ENCODE measurements at places on chromosomes 3 and 15.

DNA sequence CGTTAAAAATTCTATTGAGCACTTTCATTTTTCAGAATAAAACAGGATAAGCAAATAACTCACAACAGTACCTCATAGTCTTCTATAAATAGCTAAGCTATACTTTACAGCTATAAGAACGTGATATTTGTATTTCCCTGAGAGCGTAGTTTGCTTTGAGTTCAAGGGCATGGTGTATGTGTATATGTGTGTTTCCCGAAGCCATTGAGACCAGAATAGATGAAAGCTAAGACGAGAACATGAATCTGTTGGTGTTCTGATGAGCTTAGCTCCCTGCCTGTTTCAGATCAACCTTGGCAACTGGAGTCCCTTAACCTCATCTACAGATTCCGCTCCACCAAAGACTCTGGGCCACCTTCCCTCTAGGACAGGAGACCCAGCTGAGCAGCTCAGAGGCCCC lies 59.5 kb upstream of the MCF2L2 start:
- no peak for DNase-seq

DNA sequence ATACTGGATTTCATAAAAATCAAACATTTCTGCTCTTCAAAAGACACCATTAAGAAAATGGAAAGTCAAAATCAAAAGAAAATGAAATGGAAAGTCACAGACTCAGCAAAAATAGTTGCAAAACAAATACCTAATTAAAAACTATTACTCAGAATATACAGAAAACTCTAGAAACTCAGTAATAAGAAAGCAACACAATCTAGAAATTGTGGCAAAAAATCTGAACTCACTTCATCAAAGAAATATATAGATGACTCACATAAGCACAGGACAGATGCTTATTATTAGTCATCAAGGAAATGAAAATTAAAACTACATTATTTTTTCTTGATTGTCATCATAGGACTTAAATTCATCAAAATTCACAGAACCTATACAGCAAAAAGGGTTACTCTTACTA lies 430.0 kb downstream of the SHQ1 start:
- no peak for DNase-seq

GRCh38 chr3:20078194-20078714 lies 38.0 kb downstream of the KAT2B start:
- no peak for DNase-seq

- no peak for DNase-seq
These were observed 38.5 kb downstream of the MYO5C start for GRCh38 chr15:52256930-52257733.

DNA sequence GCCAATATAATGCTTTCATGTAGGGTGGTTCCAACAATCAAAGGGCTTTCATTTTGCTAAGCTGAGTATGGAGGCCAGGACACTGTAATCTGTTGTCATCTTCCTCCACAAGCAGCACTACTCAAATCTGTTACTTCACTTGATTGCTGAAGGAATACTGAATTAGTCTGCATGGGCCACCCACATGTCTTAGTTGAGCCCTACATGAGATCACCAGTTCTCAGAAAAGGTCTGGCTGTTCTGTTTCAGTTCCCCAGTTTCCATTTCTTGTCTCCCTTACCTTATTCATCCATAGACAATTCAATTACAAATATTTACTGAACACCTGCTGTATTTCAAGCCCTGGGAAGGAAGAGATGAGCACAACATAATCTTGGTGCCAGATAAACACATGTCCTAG lies 119.2 kb downstream of the FHIT start:
- DNase-seq, result no peak

DNA sequence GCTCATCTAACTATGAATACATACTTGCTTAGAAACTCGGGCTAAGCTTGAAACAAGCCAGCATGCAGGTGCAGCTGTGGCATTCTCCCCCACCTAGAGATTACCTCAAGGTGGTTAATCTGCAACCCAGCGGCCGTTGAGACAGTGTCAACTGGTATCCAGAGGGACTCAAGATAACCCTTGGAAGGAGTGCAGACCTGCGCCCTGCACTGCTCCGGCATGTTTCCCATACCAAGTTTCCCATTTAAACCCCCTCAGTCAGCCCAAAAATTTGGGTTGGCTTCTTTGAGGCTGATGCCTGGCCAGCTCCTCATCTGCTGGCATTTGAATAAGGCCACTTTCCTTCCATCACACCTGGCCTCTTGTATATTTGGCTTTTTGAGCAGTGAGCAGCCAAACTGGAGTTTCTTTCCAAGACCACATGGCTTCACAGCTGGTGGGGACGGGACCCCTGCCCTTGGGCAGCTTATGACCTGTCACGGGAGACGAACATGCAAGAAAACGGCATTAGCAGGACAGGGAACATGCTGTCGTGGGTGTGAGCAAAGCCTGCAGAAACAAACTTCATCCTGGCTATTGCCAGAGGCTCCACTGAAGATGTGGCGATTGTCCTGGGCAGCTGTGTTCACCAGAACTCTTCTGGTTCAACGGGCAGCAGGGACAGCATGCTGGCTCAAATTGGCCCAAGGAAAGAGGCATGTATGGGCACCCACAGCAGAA lies 98.2 kb downstream of the PLXNA1 start:
- DNase-seq, result no peak

DNA sequence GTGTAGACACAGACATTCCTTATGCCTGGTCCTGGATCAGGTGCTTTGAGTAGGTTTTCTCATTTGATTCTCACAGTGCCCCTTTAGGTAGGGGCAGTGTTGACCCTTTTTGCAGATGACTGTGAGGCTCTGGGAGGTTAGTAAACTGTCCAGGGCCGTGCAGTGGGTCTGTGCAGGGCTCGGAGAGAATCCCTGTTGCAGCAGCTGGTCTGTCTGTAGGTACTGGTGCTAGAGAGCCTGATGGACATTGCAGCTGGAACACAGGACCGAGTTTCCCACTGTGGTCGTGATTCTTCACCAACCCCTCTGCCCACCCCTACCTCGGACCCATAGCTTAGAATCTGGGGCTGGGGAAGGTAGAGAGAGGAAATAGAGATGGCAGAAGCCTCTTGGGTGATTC lies 51.8 kb downstream of the CHCHD6 start:
- no peak for DNase-seq

- DNase-seq, result no peak
These were observed 57.7 kb downstream of the CNTN4 start for GRCh38 chr3:2156244-2156847.

DNA sequence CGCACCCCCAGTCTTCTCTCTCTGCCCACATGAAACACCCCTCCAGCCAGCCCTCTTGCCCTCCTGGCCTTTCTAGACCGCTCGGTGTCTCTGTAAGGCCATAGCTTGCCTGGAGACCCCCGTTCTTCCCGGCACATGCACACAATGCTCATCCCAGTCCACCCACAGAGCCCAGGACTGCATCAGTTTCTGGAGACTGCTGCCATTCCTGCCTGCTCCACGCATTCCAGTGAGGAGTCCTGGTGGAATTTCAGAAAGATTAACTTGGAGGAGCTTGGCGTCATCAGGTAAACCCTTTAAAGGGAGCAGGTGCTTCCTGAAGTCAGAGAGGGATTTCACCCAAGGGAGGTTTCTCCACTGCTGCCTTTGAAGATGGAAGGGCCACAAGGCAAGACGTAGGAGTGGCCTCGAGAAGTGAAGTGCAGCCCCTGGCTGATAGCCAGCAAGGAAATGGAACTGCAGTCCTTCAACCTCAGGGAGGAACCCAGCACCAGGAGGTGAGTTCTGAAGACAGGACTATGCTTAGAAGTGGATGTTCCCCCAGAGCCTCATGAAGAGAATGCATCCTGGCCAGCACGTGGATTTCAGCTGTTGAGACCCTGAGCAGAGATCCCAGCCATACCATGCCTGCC lies 19.2 kb downstream of the SLC41A3 start:
- DNase-seq, result no peak

DNA sequence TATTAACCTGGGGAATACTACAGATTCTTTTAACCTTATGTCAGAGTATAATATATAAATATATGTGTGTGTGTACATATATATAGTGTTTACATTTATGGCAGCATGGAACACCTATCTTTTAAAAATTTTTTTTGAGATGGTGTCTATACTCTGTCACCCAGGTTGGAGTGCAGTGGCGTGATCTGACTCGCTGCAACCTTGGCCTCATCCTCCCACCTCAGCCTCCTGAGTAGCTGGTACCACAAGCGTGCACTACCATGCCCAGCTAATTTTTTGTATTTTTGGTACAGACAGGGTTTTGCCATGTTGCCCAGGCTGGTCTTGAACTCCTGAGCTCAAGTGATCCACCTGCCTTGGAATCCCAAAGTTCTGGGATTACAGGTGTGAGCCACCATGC lies 18.5 kb upstream of the ERICH6 start:
- no peak for DNase-seq

- no peak for DNase-seq
These were observed 756 bp upstream of the CAMK2N2 start for GRCh38 chr3:184261854-184262763.

- no peak for DNase-seq
These were observed 41.8 kb upstream of the GAP43 start for GRCh38 chr3:115581362-115582135.

Data from left renal cortex interstitium (tissue), 4 donors.